ENCODE measurements at places on chromosomes 2 and 18. TPM values are rescaled to one million over a fixed set of nuclear protein-coding genes. Genes with fewer than 3 reads are reported as not detected.

TUBA3E gene
- not detected for total RNA-seq

GALNT5 gene
- 0.09 TPM for total RNA-seq

FAM98A gene
- total RNA-seq, result 74.4 TPM

MOGAT1 gene
- not detected for total RNA-seq

LDLRAD4 gene
- 15.9 TPM for total RNA-seq

DSEL gene
- total RNA-seq, result 9.2 TPM

FOXI3 gene
- not detected for total RNA-seq

ANKAR gene
- 6.8 TPM for total RNA-seq

LONRF2 gene
- not detected for total RNA-seq

MYL12B gene
- 607 TPM for total RNA-seq

GCKR gene
- total RNA-seq, result 0.85 TPM

ZDBF2 gene
- 22.1 TPM for total RNA-seq

TMEFF2 gene
- 0.05 TPM for total RNA-seq

CCDC74B gene
- 2.2 TPM for total RNA-seq

UGT1A8 gene
- total RNA-seq, result not detected

CKAP2L gene
- 2.4 TPM for total RNA-seq

ANKRD44 gene
- total RNA-seq, result 7.6 TPM

CNTNAP5 gene
- not detected for total RNA-seq

GPN1 gene
- 44.9 TPM for total RNA-seq

CHN1 gene
- total RNA-seq, result 18.5 TPM

AKAIN1 gene
- total RNA-seq, result not detected

NT5C1B gene
- total RNA-seq, result not detected

CYS1 gene
- 1.2 TPM for total RNA-seq

CD226 gene
- 1.0 TPM for total RNA-seq

ZBTB7C gene
- total RNA-seq, result under 0.01 TPM

CFAP53 gene
- total RNA-seq, result 0.14 TPM

SULT1C4 gene
- total RNA-seq, result 76.7 TPM

CYBRD1 gene
- 30.5 TPM for total RNA-seq

PNPT1 gene
- 17.5 TPM for total RNA-seq

EVA1A gene
- total RNA-seq, result 66.7 TPM

ATOH8 gene
- total RNA-seq, result 58.4 TPM

POLR1B gene
- 22.0 TPM for total RNA-seq

REEP1 gene
- total RNA-seq, result 13.4 TPM

NOL4 gene
- total RNA-seq, result not detected

TAF4B gene
- 3.9 TPM for total RNA-seq

PAX3 gene
- total RNA-seq, result not detected

KLHL14 gene
- 0.85 TPM for total RNA-seq

RAB6D gene
- total RNA-seq, result not detected

UGT1A5 gene
- not detected for total RNA-seq

GBX2 gene
- 1.1 TPM for total RNA-seq

KCNG2 gene
- total RNA-seq, result 0.51 TPM

FOXD4L1 gene
- total RNA-seq, result 0.17 TPM

RAB17 gene
- 4.9 TPM for total RNA-seq
